ENCODE measurements at places on chromosomes 6 and 20. TPM values are rescaled to one million over a fixed set of nuclear protein-coding genes. Genes with fewer than 3 reads are reported as not detected.

- no peak for DNase-seq
Observed at GRCh38 chr20:18974660-18975059, 161.1 kb downstream of the SCP2D1 start.

GRCh38 chr20:17619351-17620093 is 49.6 kb downstream of the DSTN start:
- no peak for DNase-seq

DNA sequence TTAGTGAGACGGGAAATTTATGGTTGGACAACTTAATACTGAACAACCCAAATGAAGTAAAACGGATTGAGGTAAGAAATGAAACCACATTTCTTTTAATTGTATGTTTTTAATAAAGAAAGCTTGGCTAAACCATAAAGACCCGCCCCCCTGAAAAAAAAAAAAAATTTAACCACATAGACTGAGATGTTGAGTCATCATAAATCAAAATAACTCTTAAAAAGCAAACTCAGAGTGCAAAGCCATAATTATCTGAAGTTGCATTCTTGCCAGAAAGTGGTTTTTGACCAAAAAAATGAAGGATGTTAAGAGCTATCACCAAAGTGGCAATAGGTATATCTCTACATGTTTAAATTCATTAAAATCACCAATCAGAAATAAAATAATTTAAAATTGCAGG is 101.8 kb upstream of the COL21A1 start:
- peak; percentile 45 for DNase-seq

- no peak for DNase-seq
Observed at GRCh38 chr6:166375013-166375412, 7.7 kb downstream of the MPC1 start.

- peak; percentile 91 for DNase-seq
Observed at GRCh38 chr6:110537208-110538123, 61.1 kb upstream of the SLC22A16 start.

DNA sequence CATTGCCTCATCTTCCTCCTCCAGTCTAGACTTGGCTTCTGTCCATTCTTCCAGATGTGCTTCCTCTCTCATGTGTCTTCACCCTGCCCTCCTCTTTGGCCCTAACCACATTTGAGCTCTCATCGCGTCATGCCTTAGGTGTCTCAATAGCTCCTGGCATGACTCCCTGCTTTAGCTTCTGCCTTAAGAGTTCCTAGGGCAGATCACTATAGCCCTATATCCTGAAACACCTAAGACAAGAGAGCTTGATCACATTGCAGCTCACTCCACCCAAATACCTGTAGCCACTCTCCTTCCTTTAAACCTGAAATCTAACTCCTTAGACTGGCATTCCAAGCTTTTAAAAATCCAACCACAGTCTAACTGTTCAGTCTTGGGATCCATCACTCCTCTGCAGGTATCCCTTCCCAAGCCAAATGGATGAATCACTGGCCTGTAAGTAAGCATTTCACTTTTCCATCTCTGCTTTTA is 69.0 kb upstream of the STXBP5 start:
- DNase-seq, result peak; percentile 97

GRCh38 chr6:47075741-47076421 is 33.7 kb upstream of the ADGRF1 start:
- DNase-seq, result peak; percentile 62

DNA sequence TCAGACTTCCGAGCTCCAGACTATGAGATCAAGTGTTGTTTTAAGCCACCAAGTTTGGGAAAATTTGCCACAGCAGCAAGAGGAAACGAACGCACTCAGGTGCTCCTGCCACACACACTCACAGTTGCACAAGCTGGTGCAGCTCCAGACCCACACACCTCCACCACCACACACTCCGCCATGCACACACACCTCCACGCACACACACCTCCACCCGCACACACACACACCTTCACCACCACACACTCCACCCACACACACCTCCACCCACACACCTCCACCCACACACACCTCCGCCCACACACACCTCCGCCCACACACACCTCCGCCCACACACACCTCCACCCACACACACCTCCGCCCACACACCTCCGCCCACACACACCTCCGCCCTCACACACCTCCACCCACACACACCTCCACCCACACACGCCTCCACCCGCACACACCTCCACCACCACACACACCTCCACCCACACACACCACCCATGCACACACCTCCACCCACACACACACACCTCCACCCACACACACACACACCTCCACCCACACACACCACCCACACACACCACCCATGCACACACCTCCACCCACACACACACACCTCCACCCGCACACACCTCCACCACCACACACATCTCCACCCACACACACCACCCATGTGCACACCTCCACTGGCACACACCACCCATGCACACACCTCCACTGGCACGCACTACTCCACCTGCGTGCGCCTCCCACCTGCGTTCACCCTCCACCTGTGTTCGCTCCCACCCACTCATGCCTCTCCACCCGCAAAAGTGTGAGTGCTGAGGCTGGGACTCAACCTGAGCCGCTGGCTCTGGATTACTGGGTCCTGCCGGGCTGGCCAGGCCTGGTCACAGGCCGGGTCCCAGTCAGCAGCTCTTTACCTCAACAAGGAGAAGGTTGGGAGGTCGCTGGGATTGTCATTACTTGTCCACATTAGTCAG is 175.6 kb downstream of the BMP7 start:
- no peak for DNase-seq

DNA sequence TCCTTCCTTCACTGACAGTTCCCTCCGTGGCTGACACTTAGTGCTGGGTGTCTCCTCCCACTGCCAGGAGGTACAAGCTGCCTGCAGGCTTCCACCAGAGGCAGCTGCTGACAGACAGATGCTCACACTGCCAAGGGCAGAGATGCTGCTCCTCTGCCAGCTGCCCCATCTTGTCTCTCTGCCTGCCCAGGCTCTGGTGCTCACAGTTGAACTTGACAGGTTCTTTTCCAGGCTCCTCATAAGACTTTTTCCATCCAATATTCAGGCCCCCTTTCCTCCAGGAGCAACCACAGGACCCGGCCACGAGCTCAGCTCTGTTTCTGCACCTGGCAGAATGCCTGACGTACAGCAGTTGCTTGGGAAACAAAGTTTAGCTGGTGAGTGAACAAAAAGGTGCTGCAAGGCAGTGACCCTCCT is 79.8 kb downstream of the PSMB1 start:
- DNase-seq, result no peak

GRCh38 chr20:47540443-47541354 is 39.0 kb downstream of the NCOA3 start:
- peak; percentile 58 for DNase-seq

DNA sequence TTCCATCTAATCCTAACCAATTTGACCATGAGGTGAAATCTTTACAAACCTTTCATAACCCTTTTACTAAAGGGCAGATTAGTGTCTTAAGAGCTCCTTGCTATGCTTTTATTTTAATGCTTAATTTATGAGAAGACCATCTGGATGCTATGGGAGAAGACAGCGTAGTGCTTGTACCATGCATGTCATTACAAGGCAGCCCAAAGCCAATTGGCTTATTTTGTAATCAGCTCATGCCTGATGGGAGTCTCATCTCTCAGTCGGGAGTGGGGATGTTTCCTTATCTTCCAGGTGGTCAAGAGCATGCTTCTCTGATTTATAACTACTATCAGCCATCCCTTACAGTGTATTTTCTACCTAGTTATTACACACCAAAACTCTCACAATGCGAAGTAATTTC is 304.7 kb downstream of the FARS2 start:
- no peak for DNase-seq

- no peak for DNase-seq
Observed at GRCh38 chr6:37748118-37748517, 50.4 kb upstream of the MDGA1 start.

DNA sequence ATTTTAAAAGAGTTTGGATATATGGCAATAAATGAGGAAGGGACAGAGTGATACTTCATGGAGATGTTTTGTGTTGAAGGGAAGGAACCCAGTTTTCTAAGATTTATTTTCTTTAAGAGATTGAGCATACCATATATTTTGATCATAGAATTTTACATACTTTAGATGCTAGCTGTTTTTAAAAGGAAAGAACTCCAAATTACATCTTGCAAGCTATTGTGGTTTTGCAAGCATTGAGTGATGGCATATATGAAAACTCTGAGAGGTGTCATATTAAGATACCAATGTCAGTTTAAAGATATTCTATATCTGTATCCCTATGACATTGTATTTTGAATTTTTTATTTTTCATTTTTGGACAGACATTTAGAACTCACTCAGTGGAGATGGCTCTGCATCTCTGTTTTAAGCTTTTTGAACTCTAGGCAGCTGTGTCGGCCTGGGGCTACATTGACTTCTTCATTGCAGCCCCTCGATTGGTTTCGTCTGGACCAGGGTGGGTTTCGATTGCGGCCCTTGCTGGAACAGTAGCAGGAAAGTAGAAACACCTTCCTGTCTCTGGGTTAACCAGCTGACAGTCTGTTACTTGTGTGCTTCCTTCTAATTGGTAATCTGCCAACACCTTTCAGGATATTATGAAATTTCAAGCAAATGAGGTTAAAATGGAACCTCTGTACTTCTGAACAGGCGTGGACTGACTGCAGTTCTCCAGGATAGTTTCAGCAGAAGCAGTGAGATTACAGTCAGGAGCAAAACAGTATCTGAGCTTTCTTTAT is 14.0 kb downstream of the IGF2R start:
- peak; percentile 69 for DNase-seq

DNA sequence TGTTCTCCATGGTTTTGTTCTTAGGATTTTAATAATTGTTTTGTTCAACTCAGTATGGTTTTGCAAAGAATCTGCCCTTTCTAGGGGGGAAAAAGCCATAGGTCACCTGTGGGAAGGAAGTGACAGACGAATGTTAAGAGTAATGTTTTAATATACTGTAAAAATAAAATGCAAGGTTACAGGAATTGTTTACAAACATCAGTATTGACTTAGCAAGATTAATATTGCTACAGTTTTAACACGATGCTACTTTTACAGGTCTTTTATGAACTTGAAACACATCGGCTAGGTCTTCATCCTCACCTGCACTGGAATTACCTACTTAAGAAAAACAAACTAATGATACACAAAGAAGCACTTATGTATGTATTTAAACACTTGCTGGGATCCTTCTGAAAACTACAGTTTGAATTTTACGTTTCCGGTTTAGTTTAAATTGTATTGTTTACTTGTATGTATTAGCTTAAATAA is 1.7 kb upstream of the NKX2-4 start:
- DNase-seq, result no peak

DNA sequence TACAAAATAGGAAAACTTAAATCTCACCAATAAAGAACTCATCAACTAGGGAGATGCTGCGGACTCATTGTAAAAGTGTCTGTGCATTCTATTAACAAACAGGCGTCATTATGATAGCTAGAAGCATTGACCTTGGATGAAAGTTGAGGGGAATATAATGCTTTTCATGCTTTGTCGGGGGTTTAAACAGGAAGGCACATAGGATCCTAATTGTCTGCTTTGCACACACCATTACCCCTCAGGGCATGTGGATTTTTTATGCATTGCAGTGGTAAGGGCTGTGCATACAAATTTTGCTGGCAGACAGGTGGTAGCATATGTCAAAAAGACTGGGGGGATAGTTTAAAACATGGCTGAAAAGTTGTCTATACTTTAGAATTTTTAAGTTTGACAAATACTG is 447.9 kb upstream of the PLCB4 start:
- DNase-seq, result no peak

DNA sequence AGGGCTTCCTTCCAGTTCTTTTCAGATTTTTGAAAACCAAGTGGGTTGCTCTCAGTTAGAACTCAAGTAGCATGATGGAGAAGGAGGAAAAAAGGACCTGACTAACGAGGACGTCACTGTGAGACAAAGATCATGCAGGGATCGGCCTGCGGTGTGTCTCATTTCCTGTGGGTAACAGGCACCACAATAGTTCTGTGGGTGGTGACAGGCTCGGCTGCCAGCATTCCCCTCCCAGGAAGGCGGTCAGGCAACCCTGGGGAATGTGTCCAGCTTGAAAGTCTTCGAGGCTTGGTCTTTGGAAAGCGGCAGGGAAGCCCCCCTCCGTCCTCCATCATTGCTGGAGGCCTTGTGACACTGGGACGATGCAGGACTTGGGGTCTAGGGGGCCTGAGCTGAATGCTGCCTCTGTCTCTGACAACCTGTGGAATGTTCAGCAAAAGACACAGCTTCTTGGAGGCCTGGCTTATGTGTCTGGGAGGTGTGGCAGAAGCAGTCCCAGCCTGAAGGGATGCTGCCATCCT is 121.0 kb downstream of the BCAS1 start:
- DNase-seq, result peak; percentile 74

DNA sequence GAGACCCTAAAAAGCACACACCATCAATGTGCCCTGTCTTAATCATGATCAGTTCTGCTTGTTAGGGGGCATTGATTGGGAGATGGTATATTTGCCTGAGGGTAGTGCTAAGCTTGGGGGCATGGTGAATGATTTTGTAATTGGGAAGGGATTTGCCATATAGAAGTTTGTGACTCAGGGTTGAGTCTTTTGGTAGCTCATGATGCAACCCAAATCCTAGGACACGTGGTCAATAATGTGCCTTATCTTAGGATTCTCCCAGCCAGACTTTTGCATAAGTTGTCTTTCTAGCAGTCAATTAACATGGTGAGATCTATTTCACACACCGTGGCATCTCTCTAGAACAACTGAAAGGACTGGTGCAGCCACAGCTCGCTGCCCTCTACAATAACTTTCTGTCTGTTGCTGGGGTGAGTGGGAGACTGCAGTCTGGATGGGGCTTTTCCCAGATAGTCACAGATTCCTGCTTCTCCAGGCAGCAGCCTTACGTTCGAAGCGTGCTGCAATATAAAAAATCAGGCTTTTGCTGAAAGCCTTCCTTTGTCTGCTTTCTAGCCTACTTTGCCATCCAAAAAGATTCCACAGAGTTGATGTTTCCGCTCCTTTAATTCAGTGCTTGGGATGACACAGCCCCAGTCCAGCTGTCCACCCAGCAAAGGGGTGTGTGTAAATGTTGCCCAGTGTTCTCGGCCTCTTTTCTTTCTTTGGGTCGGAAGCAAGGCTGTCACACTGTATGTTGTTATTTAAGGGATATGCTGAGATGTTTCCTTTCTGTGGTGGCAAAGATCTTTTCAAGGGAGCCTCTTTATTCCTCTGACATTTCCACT is 58.9 kb downstream of the ID4 start:
- DNase-seq, result no peak

GRCh38 chr6:159754401-159754800 is 7.4 kb upstream of the ACAT2 start:
- no peak for DNase-seq

- no peak for DNase-seq
Observed at GRCh38 chr6:48782225-48782624, 671.2 kb upstream of the PTCHD4 start.

BAK1 gene
- total RNA-seq, result 30.7 TPM

DCDC2 gene
- total RNA-seq, result under 0.01 TPM

SLC13A3 gene
- total RNA-seq, result 1.6 TPM

TMEM63B gene
- 32.4 TPM for total RNA-seq

SIRPB2 gene
- not detected for total RNA-seq

SIGLEC1 gene
- not detected for total RNA-seq

PRPH2 gene
- total RNA-seq, result 2.6 TPM

MACROD2 gene
- total RNA-seq, result 1.6 TPM

POM121L2 gene
- not detected for total RNA-seq

MKKS gene
- total RNA-seq, result 9.1 TPM

ZSCAN26 gene
- 21.6 TPM for total RNA-seq
